Activated gamma-delta T cell treated with anti-CD3 and anti-CD28 coated beads, Interleukin-2, amount 50 U/mL, for 16 hours (primary cell): ENCODE measurements at places on chromosomes 3 and 15.

DNA sequence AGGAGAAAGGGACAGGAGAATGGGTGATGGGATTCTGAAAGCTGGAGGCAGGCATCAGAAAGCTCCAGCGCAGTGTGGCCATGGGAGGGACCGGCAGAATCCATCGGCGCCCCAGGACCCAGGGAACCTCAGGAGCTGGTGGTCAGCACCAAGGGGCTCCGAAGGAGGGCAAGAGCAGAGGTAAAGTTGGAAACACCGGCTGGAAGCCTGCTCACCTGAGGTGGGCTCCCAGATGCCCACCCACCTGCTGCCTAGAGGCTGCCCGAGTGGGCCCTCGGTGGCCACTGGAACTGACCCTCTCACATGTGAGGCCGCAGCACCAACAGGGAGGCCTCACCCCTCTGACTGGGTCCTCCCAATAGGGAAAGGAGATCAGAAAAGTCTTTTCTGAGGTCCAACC is 10.3 kb upstream of the ZXDC start:
- no peak for DNase-seq

- no peak for DNase-seq
Observed at GRCh38 chr15:88690331-88690730, 51.5 kb downstream of the ISG20 start.

DNA sequence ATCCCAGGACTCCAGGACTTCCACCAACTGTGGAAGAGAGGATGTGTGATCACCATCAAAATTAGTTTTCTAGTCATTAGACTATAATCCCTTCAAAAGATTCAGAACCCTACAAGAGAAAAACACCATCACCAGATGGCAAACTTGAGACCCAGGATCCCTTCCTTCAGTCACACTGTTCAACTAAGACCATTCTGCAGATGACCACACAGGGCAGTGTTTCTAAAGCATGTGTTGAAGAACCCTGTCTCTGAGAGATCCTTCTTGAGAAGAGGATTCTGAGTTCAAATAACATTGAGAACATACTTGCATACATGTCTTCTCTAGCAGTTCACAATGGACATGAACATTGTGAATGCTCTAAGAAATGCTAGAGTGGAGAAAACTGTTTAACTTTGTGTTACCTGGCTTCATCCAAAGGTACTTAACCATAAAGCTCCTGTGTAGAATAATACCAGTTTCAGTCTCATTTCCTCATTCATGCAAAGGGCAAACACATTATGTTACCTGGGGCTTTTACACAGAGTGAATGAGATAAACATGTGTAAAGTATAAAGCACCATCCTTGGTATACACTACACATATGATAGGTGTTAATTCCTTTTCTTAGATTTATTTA is 2.4 kb upstream of the ADGRG7 start:
- no peak for DNase-seq

DNA sequence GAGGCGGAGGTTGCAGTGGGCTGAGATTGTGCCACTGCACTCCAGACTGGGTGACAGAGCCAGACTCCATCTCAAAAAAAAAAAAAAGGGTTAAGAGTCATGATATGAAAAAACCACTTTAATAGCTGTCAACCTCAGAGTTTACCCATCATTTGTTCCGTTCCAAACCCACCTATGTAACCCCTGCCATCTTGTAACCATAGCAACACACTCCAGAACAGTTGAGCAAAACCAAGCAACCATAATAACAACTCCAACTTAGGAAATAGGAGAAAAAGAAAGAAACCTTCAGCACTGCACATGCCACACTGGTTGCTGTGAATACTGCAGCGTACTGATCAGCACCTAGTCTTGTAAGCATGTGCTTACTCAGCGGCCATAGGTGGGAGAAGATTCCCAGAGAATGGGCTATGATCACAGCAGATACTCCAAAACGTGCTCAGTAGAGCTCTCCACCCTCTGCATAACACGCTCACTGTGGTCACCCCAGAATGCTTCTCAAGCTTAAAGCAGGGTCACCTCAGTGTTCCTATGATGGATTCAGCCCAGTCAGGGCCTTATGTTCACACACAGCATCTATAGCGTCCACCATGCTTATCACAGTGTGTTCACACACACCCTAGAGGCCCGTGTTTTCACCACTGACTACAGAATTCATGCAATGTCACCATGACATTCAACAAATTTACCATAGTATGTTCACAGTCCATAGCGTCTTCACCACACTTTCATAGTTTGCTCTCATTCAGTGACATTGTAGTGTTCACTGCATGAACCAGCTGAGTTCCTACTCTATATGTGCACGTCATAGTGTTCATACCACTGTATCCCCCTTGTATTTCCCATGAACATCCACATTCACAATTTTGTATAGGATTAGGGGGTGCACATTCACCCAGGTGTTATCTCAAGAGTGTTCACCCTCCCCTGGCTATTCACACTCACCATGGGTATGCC is 6.5 kb upstream of the CILP start:
- DNase-seq, result no peak

DNA sequence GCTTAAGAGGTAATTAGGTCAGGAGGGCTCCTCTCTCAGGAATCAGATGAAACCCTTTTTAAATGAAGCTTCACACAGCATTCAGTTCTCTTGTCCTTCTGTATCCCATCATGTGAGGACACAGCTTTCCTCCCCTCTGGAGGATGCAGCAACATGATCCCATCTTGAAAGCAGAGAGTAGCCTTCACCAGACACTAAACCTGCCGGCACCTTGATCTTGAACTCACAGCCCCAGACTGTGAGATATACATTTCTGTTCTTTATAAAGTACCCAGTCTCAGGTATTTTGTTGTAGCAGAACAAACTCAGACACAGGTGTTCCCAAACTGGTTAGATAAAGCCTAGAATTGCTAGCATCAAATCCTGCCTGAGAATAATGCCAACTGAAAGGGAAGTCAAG is 83.7 kb upstream of the PRICKLE2 start:
- DNase-seq, result no peak

DNA sequence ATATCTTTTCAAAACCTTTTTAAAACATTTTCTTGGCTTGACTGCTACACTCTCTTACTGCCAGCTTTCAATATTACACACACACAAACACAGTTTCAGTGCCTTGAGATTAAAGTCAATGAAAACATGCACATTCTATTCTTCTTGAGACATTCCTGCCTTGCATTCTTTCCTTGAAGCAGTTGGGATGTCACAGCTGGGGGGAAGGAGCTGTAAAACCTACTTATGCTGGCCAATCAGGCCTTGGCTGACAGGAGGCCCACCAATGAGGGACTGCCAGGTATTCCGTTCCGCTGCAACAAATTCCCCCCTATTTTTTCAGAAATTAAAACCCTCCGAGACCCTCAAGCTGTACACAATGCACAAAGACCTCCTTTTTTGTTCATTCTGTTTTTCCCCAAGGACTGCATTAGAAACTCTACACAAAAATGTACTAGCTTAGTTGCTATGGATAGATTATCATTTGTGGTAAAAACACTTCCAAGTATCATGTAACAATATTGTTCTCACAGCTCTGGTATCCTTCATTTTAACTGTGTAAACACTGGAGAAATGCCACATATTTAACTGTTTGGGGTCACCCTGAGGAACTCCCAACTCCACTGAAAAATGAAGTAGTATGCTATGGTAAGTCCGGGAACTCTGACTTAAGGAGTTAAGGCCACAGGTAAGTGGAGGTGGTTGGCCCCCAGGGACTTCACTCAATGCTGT is 18.5 kb downstream of the FSTL1 start:
- no peak for DNase-seq
